Activated naive CD4-positive, alpha-beta T cell treated with anti-CD3 and anti-CD28 coated beads, Interleukin-2, amount 50 U/mL, for 16 hours (primary cell): ENCODE measurements at places on chromosomes 2 and 18.

GRCh38 chr18:43757273-43757672 lies 480.0 kb upstream of the SYT4 start:
- DNase-seq, result no peak

DNA sequence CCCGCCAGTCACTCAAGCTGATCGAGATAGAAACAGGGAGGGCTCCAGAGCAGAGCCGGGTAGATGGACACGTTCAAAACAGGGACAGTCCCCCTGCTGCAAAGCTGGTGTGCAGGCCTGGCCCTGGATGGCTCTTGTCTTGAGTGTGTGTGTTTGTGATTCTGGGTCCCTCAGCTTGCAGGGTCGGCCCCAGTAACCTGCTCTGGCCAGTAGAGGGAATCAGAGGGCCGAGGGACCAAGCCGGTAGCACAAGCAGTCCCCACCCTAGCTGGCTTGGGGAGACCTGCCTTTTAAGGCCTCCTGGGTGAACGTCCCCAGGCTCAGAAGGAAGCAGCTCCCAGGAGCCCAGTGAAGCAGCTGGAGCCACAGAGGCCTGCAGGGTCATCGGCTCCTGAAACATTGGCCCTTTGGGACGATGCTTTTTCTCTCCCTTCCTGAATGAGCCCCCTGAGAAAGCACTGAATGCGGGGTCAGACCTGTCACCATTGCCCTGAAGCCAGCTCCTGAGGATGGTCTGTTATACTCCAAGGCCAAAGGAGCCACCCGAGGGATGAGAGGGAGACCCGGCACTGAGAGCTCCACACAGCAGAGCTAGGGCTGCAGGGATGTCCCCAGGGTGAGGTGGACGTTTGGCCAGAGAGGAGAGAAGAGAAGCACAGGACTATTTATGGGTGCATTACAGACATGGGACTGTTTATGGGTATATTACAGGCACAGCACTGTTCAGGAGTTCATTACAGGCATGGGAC lies 15.4 kb upstream of the MLPH start:
- DNase-seq, result peak; percentile 41

DNA sequence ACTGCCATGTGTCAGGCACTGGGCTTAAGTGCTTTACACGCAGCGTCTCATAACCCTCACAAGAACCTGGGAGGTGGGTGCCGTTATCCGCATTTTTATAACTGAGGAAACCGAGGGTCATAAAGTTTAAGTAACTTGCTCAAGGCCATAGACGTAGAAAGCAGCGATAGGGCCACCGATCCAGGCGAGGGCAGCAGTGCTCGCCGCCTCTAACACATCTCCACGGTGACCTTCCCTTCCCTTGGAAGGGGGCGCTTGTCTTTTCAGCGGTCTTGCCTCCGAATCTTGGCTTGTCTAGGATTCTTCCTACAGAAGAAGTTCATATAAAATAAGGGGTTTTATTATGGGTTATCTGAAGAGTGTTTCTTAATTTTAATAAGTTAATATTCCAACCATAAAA lies 186.6 kb downstream of the GBX2 start:
- DNase-seq, result no peak

GRCh38 chr18:22253676-22254075 lies 84.3 kb downstream of the GATA6 start:
- no peak for DNase-seq

GRCh38 chr18:54296062-54296461 lies 26.7 kb downstream of the POLI start:
- no peak for DNase-seq

- DNase-seq, result no peak
These were observed 16.7 kb upstream of the RAPH1 start for GRCh38 chr2:203551778-203552177.

- DNase-seq, result no peak
These were observed 103.9 kb upstream of the LRP1B start for GRCh38 chr2:142234741-142235140.
